ENCODE measurements at places on chromosomes 11 and 22.

DNA sequence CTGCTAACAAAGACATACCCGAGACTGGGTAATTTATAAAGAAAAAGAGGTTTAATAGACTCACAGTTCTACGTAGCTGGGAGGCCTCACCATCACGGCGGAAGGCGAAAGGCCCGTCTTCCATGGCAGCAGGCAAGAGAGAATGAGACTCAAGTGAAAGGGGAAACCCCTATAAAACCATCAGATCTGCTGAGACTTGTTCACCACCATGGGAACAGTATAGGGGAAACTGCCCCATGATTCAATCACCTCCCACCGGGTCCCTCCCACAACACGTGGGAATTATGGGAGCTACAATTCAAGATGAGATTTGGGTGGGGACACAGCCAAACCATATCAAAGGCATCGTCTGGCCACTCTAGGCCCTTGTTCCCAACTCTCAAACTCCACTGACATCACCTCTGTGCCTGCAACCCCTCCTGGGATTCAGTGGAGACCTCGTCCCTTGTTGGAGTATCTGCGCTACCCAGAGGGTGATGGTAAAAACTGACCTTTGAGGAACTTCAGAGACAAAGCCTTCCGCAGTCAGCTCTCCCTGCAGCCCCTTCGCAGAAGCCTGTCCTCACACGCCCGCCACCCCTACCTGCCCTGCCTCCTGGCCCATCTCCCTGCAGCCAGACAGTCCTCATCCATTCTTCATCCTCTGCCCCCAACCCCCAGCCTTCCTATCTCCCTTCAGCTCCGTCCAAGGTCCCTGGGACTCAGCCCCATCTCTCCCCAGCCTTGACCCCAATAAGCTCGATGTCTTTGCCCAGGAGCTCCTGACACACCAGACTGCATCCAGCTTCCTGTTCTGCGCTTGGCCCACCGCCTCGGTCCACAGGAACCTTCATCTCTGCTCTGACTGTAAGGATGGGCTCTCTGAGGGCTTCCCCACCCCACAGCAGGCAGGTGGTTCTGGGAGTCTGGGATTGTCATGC lies 15.8 kb downstream of the CCND1 start:
- no peak for DNase-seq

- peak; percentile 87 for DNase-seq
Observed at GRCh38 chr11:6655020-6655789, 404 bp downstream of the DCHS1 start.

DNA sequence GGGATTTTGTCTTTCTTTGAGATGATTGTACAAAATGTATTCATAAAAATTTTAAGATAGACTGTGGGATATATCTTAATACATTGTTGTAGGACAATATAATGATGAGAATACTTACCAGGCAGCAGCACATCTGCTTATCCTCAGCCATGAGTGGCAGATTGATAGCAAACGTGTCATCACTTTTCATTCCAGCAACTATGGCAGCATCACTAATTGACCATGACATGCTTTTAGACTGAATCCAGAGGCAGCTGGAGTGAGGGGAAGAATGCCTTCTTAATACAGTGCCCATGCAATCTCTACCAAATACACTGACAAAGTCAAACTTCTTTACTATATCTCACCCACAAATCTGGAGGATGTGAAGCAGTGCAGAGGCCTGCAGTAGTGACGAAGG lies 755.2 kb upstream of the RAG2 start:
- DNase-seq = no peak

- DNase-seq = no peak
Observed at GRCh38 chr11:80107415-80107814, 666.6 kb upstream of the TENM4 start.

- no peak for DNase-seq
Observed at GRCh38 chr11:121057922-121058321, 34.0 kb downstream of the TBCEL start.

- DNase-seq = no peak
Observed at GRCh38 chr22:41234815-41235695, 5.7 kb downstream of the CHADL start.

GRCh38 chr11:129455756-129456655 lies 80.4 kb downstream of the BARX2 start:
- DNase-seq = no peak

- no peak for DNase-seq
Observed at GRCh38 chr22:47291565-47292495, 529.4 kb downstream of the TBC1D22A start.

- no peak for DNase-seq
Observed at GRCh38 chr11:63548178-63548577, 11.6 kb downstream of the PLAAT4 start.

DNA sequence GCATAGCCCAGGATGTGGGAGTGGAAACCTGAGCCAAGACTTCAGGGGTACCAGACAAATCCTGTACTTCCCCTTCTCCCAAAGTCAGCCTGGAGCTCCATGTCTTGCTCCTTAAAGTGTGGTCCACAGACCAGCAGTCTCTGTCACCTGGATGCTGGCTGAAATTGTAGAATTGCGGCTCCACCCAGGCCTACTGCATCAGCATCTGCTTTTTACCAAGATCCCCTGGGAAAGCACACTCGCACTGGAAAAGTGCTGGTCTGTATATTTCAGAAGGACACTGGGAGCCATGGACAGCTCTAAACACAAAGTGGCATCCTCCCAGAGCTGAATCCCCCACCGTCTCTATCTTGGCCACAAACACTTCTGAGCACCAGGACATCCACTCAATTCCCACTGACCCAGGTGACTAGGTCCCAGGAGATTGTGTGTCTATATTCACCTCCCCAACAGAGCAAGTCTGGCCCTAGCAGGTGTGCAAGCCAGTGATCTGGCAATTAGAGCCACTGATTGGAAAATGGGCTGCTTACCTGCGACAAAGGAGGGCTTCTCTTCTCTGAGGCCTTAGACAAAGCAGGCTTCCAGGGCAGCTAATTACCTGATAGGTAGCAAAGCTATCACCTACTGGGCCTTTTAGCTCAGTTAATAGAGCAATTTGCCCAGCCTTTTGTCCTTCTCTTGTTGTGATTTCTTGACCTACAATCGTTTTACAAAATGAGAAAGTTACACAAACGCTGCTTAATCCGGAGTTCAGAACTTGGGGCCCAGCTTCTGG lies 443.3 kb downstream of the MN1 start:
- DNase-seq = no peak

DNA sequence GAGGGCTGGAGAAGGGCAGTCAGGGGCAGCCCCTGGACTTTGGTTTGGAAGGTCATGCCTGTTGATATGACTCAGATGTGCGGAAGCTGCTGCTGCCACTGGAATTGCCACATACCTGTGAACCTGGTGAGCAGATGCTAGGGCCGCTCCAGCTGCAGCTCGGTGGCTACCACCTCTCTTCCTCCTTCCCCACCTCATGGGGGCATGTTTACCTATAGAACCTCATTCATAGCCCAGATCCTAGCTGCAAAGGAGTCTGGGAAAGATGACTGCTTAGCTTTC lies 17.5 kb upstream of the TSPAN18 start:
- no peak for DNase-seq

DNA sequence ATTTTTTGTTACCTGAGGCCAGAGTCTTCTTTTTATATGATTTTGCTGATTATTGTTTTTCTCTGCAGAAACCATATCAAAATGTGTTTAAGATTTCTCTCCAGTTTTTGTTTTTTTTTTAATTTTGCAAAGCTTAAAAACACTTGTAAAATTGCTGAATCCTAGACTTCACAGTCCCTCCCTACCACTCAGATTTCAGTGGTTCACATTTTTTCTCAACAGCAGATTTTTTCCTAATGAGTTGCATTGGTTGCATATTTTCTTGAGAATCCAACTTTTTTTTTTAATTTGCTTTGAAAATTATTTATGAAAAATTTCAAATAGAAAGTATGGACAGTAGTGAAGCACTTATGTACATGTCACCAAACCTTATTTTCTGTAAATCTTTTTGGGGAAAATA lies 5.8 kb downstream of the ARL14EP start:
- no peak for DNase-seq
